ENCODE measurements at places on chromosomes 3 and 15.

DNA sequence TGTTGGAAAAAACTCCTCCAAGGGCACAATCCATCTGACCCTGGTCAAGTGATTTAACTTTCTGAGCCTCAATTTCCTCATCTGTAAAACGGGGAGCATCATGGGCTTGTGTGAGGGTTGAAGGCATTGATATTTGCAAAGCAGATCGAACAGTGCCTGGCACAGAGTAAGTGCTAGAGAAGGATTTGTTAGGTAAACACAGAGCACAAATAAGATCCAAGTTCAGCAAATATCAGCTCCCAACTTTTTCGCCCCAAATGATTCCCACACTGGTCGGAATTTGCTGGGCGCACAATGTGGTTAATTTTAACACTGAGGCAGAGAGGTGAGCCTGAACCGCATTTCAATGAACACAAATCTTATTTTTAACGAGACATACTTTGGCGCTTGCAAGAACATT is 76.3 kb upstream of the ATP2B2 start:
- DNase-seq, result no peak

- DNase-seq, result no peak
Observed at GRCh38 chr3:99970198-99970597, 144.1 kb downstream of the FILIP1L start.

GRCh38 chr3:80550174-80550573 is 782.4 kb upstream of the ROBO1 start:
- DNase-seq, result no peak

- DNase-seq, result no peak
Observed at GRCh38 chr15:88663141-88663621, 24.4 kb downstream of the ISG20 start.

GRCh38 chr3:150748684-150749047 is 14.3 kb downstream of the SIAH2 start:
- DNase-seq, result no peak

DNA sequence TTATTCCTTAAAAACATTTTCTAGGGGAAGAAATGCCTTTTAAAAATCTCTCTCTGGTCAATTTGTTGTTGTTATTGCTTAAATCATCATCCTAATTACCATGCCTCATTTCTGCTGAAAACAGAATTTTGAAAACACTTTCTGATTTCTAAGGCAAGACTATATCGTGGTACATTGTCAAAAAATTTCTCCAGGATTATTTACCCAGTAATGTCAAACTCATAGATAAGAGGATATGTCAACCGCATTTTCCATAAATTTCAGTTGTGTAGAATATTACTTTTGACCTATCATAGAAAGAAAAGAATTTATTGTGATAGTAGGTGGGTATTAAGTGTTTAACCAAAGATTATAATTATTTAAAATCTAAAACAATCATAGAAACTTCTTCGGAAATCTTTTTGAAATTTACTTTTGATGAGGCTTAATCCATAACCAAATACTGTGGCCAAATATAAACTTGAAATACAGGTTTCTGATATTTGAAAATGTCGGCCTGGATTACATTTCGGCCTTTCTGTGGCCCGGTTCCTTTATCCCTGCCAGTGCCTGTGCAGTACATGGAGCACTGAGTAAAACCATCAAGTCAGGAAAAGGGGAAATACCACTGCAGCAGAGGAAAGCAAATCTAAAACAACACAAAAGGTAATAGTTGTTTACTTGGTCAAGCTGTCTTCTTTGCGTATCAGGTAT is 173.4 kb downstream of the MYRIP start:
- no peak for DNase-seq

- DNase-seq, result no peak
Observed at GRCh38 chr3:177443469-177443868, 246.2 kb upstream of the TBL1XR1 start.

DNA sequence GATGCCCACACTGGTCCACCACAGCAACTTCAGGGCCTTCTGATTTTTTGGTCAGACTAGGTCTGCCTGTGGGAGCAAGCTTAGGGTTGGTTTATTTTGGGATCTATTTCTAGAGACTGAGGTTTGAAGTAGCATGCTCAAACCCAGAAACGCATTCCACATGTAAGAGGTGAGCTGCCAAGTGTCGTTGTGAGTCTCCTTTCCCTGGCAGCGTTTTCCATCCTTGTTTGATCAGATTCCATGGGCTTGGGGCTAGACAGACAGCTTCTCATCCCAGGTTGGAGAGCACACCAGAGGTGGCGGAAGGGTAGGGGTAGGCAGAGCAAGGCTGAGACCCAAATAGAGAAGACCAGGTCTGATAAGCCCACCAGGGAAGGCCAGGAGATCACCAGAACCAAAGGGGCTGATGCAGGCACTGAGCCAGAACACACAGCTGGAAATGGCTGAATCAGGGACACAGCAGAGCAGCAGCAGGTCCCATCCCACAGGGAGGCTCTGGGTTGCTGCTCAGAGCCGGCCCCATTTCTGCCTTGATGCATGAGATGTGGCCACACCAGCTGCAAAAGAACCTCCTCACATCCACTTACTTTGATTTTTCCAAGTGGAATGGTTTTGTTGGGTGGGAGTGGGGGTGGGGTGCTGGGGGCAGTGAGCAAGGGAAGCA is 186.8 kb downstream of the THSD4 start:
- DNase-seq, result no peak

GRCh38 chr15:68874788-68875187 is 54.1 kb upstream of the ANP32A start:
- no peak for DNase-seq

- DNase-seq, result peak; percentile 98
Observed at GRCh38 chr3:115147329-115148141, 447 bp upstream of the ZBTB20 start.

GRCh38 chr3:125116311-125117080 is 60.7 kb upstream of the HEG1 start:
- no peak for DNase-seq

GRCh38 chr3:136350557-136350956 is 100.4 kb downstream of the PCCB start:
- DNase-seq, result no peak

DNA sequence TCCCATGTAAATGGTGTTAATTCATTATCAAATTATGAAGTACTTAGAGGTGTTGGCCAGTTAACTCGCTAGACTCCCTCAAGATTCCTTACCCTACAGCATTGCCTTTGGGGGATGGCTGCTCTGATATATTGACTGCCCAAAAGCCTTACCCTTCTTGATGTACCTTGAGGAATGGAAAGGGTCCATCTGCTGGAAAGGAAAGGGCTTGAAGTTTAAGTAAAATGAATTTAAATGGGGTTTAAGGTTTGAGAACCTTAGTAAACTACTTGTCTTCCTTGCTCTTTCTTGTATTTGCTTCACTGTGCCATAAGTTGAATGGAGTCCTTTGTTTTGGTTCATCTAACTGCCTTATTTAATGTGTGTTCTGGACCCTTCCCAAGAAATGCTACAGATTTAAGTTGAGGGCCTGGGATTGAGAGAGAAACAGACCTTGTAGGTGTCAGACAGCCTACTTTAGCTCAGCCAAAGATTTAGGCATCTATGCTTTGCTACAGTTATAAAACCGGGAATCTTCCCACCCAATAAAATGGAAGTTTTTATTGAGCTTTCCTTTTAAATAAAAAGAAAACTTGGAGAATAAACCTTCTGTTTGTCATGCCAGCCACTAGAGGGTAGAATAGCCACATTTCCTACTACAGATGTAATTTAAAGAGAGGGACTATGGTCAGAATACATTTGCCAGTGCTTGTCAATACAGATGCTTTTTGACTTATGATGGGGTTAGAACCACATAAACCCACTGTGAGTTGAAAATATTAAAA is 25.3 kb downstream of the CMSS1 start:
- DNase-seq, result no peak

- DNase-seq, result no peak
Observed at GRCh38 chr15:31365032-31365654, 38.5 kb downstream of the KLF13 start.

- no peak for DNase-seq
Observed at GRCh38 chr3:158712443-158712842, 19.8 kb downstream of the RARRES1 start.

DNA sequence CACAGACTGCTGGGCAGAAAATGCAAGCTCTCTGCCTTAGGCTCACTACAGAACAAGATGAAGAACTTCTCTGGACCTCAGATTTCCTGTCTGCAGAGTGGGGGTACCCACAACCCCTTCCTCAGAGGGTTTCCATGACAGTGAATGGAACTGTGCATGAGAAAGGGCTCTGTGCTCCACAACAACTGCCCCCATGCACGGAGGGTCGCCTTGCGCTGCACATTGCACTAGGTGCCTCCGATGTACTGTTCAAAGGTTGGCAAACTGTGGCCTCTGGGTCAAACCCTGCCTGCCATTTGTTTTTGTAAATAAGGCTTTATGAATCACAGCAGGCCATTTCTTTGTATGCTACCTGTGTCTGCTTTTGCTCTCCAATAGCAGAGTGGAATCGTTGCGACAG is 172.0 kb downstream of the RAB11A start:
- no peak for DNase-seq

- DNase-seq, result no peak
Observed at GRCh38 chr3:181855825-181856224, 144.1 kb downstream of the SOX2 start.

- DNase-seq, result peak; percentile 56
Observed at GRCh38 chr3:128784232-128784631, 58.2 kb downstream of the RAB7A start.
